NCI-H1105 treated with DMSO at 0.1 percent for 48 hours (cell line): ENCODE measurements at places on chromosomes 5 and 9.

- no peak for DNase-seq
These were observed 1178.6 kb upstream of the CDH9 start for GRCh38 chr5:28216939-28217360.

- peak; percentile 52 for DNase-seq
These were observed 22.1 kb upstream of the TPD52L3 start for GRCh38 chr9:6305954-6306563.

GRCh38 chr5:122954719-122955118 is 81.8 kb downstream of the PPIC start:
- no peak for DNase-seq

GRCh38 chr5:21649969-21650368 is 1203.2 kb downstream of the CDH12 start:
- peak; percentile 28 for DNase-seq

GRCh38 chr9:135813671-135814290 is 93.6 kb downstream of the CAMSAP1 start:
- DNase-seq: no peak

- no peak for DNase-seq
These were observed 16.2 kb upstream of the UGT3A1 start for GRCh38 chr5:36007366-36007765.

- DNase-seq: no peak
These were observed 151.7 kb upstream of the MPDZ start for GRCh38 chr9:13431222-13431536.

GRCh38 chr5:68770551-68770950 is 323.3 kb upstream of the SLC30A5 start:
- DNase-seq: no peak

DNA sequence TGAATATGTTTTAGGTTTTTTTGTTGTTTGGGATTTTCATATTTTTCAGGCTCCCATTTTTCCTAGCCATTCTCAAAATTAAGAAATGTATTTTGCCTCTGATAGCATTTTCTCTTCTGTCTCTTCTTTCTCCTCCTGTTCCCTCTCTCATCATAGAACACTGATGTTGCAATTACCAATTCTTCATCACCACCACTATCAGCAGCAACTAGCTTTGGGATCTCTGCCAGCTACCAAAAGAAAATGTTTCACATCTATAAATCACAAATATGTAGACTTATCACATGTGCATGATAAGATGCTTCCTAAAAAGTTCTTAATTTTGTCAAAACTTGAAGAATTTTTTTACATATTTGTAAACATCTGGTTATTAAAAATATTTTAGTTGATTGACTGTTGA is 887.1 kb downstream of the MAT2B start:
- DNase-seq: no peak

- no peak for DNase-seq
These were observed 171.0 kb downstream of the ARRDC3 start for GRCh38 chr5:91211997-91212713.

- no peak for DNase-seq
These were observed 146.0 kb upstream of the PPP1R2B start for GRCh38 chr5:156704139-156704538.

DNA sequence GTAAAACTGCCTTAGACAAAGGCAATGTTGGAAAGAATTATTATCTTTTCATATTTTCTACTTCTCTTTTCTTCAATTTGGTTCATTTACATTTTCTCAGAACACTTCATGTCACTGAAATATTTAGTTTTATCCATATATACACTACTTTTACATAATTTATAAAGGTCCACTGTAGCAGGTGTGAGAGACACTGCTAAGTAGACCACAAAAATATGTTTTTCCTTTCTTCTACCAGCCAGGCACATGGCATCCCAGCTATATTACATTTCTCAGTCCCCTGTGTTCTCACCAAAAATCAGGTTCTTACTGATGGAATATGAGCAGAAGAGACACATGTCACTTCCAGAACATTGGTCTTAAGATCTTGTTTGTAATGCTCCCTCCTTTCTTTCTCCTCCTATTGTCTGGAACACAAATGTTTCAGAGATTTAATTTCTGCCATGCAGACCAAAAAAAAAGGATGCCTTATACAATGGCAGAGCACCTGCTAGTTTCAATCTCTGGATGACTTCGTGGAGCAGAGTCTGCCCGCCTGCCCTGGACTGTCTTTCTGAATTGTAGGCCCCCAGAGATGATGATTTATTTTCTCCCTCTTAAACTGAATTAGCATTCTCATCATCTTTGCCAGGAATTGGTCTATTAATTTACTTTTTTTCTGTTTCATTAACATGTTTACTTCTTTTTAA is 125.4 kb upstream of the ACOT12 start:
- no peak for DNase-seq

DNA sequence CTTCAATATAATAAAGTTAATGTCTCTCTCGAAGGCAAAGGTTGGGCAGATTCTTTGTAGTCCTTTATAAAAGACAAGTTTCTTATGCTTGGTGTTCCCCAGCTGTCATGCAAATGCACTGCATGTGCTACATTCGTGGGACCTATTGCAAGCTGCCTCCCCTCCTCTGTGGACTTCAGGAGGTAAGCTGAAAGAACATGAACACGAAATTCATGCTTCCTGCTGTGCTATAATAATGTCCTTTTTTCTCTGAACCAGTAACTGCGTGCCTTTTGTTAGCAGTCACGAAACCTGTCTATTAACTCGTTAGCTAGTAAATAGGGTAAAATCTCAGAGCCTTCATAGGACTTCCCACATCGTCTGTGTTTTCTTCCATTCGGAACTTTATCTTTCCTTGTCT is 363.5 kb downstream of the CDH9 start:
- no peak for DNase-seq

GRCh38 chr5:37615184-37615583 is 224.7 kb downstream of the GDNF start:
- no peak for DNase-seq

DNA sequence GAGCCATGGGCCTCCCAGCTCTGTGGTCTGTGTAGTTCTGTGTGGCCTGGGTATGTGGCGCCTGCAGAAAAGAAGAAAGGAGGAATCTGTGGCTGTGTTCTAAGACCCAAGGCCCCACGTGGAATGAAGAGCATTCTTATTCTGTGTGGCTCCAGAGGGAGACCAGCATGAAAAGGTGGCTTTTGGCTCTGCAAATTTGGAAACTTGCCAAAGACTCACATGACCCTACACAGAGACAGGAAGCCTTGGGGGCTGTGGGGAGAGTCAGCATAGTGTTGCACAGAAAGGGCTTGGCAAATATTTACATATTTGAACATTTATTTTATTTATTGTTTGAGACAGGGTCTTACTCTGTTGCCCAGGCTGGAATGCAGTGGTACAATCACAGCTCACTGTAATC is 193.3 kb downstream of the TMEM38B start:
- DNase-seq: peak; percentile 2

DNA sequence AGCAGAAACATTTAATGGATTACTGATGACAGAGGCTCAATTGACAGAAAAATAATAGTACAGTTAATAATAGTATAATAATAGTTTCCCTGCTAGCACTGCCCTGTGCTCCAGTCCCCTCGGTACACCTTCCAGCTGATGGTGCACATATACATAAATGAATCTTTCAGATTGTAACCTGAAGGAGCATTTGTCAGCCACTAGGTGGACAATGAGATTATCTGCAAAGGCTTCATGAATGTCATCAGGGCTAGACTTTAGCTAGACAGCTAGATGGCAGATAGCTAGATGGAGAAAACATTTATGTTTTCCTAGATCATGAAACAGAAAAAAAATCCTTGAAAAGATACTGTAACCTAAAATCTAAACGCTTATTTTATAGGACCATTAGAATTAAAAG is 304.4 kb upstream of the SMC2 start:
- DNase-seq: no peak

- no peak for DNase-seq
These were observed 145.6 kb downstream of the HSD17B3 start for GRCh38 chr9:96156171-96156974.

GRCh38 chr5:35313291-35313690 is 83.0 kb upstream of the PRLR start:
- no peak for DNase-seq

DNA sequence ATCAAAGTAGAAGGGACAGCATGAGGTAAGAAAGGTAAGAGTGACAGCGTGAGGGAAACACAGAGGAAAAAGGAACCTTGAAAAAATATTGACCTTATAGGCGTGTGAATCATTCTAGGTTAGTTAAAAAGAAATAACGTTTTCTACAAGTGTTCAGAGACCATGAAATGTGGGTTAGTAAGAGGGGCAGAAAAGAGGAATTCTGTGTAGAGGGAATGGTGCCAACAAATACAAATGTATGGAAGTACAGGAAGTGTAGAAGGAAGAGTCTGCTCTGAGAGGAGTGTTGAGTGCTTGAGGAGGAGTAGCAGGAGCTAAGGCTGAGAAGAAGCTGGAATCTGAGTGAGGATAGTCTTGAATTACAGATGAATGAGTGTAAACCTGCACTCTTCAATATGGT is 418.6 kb upstream of the RIOK2 start:
- DNase-seq: no peak

- no peak for DNase-seq
These were observed 30.4 kb downstream of the CAMSAP1 start for GRCh38 chr9:135876936-135877335.

DNA sequence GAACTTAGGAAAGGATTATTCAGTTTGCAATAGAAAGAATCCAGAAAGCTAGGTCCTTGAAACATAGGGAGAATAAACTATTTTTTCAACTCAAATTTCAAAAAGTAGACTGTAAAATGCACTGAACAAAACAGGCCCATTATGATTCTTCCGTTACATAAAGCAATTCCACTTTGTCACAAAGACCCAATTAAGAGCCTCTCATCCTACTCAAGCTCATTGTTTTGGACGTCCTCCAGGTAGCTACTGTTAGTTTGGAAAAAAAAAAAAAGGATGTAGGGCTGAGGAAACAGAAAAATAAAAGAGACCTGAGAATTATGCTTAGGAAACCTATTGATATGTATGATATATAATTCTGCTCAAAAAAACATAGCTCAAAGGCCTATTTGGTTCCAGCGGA is 74.0 kb downstream of the DIRAS2 start:
- DNase-seq: peak; percentile 96

- DNase-seq: no peak
These were observed 1554.1 kb downstream of the EFNA5 start for GRCh38 chr5:106116682-106117081.

DNA sequence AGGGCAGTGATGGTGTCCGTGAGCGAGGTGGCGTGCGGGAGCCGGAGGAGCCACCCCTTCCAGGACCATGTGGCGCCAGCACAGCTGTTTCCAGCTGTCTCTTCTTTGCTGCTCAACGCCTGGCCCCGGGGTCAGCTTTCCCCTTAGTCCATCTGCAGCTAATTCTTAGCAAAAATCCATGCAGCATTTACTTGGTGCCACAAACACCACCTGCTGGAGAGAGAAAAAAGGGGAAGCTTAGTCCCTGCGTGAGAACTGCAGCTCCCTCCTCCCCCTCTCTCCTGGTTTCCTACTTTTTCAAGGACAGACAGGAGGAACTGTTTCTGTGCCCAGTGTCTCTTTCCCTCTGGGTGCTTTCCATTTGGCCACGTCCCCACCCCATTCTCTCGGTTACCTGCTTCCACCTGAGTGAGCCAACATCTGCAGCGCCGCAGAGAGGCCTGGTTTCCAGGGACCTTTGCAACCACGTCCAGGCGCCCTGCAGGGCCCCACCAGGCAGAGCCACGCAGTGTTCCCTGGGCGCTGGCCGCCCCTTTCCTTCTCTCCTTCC is 3.4 kb downstream of the SLC6A19 start:
- DNase-seq: no peak

DNA sequence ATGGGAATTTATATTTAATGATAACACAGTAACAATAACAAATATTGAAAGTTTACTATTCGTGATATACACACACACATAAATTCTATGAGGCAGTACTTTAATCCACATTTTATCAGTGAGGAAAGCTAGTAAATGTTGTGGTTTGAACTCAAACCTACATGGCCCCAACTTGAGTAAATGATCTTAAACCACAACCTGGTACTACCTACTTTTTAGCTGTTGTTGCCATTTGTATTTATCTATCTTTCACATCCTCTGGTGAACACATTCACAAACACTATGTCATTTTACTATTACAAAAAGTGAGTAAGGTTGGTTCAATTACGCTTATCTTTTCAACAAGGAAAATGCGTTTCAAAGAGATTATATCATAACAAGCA is 186.1 kb downstream of the SMC2 start:
- DNase-seq: no peak

- no peak for DNase-seq
These were observed 77.5 kb upstream of the FBN2 start for GRCh38 chr5:128615578-128615977.

DNA sequence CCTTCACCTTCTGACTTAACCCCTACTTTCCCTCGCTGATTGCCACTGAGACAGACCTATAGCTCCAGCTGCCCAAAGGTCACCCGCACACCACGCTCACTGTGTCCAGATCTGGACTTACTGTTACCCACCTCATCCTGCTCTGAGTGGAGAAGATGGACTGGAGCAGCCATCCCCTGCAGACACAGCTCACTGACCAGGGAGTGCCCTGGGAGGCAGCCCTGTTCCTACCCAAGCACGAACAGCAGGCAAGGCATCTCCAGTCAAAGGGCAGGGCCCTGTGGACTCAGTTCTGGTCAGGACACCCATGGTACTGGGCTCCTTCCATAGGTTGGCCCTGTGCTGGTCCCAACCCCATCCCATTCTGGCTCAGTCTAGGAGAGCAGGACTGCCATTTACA is 9.5 kb upstream of the BARX1 start:
- DNase-seq: no peak

DNA sequence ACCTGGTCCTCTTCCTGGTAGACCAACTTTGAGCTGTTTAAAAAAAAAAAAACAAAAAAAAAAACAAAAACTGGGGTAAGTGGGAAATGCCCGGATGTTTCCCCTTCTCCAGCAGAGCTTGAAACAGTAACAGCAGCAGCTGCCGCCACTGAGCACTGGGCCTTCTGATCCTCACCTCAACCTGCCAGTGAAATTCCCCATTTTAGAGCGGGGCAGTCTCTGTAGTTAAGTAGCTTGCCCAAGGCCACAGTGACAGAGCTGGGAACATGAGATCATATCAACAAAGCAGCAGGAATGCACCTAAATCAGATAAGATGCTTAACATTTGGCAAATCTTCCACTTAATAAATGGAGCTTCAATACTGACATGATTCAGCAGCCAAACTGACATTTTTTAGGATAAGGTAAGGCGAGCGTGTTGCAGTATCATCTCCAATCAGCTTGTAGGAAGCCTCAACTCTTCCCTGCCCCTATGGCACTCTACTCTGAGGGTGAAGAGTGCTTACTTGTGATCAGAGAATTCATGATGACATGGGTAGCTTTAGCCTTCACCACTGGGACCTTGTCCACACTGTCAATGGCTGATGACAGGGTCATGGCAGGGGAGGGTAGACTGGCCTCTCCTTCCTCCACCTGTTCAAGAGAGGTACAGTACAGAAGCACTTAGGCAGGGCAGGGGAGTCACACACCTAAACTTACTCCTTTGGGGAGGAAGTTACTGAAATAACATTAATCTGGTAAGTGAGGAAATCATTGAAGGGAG is 9.3 kb downstream of the KIAA1191 start:
- DNase-seq: no peak

DNA sequence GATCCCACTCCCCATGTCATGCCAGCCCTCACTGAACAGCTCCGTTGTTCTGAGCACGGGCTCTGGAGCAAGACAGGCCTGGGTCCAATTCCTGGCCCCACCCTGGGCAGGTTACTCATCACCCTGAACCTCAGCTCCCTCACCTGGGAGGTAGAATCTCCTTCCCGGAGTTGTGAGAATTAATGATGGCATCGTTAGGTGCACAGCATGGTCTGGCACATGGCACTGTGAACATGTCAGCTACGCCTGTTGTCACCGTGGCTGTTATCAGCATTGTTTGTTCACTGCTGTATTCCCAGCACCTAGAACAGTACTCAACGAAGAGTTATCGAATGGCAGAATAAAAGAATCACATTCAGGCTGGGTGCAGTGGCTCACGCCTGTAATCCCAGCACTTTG is 43.0 kb downstream of the LRSAM1 start:
- no peak for DNase-seq
